Cortex of kidney (tissue), 1 donor: ENCODE measurements at places on chromosomes 2 and 18.

GRCh38 chr2:128291161-128291843 is 27.4 kb downstream of the HS6ST1 start:
- DNase-seq = no peak

DNA sequence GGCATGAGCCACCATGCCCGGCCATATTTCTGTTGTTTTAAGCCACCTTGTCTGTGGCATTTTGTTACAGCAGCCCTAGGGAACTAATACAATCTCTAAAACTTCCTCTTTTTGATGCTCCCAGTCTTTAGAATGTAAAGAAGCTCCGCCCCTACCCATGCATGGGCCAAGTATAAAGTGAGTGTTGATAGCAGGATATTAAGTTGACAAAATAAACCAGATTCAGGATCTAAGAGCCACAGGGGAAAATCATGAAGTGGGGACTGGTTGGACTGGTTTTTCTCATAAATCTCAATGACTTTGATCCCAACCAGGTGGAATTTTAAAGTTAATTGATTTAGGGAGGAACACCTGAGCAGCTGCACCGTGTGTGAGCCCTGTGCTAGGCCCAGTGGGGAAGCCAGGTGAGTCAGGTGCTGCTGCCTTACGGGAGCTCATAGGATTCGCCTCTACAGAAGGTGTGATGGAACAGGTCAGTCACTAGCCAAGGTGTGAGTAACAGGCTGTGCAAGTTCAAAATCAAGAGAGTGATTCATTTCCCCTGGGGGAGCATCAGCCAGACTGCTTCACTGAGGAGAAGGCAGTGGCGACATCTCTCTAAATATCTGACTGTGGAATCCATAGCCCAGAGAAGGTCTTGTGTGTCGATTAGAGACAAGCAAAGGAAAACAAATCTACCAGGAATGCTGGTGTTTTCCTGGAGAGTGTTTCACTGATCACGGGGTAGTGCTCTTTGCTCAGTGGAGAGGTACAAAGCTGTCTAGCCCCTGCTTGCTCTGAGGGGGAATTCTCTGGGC is 63.0 kb upstream of the MSH2 start:
- DNase-seq = no peak

DNA sequence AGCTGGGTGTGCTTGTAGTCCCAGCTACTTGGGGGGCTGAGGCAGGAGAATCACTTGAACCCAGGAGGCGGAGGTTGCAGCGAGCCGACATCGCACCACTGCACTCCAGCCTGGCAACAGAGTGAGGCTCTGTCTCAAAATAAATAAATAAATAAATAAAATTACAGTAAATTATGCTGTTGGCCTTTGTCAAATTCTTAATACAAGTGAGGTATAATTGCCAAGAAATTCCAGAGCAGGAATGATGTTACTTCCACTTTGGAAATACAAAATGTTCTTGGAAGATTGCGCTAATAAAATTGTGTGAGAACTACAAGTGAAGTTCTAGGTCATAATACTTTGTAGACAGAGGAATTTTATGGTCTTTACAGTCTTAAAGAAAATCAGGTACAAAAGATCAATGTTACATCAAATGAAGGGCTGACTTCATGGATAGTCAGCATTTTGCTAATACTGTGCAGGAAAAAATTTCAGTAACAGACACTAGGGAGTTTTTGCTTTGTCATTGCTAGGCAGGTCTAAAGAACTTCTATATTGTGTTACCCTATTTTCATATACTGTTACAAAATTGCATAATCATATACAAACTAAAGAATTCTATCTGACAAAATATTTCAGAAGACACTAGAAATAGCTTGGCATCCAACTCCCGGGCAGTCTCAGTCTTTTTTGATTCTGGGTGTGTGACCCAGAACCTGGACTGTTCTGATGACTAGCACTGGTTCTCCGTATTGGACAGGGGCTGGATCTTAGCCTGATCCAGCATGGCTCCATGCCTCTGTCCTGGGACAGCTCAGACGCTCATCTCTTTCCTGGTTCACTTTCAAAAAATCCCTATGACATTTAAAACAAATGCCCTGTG is 76.0 kb upstream of the STK17B start:
- DNase-seq = no peak

GRCh38 chr18:11842562-11842961 is 8.7 kb upstream of the CHMP1B start:
- no peak for DNase-seq

DNA sequence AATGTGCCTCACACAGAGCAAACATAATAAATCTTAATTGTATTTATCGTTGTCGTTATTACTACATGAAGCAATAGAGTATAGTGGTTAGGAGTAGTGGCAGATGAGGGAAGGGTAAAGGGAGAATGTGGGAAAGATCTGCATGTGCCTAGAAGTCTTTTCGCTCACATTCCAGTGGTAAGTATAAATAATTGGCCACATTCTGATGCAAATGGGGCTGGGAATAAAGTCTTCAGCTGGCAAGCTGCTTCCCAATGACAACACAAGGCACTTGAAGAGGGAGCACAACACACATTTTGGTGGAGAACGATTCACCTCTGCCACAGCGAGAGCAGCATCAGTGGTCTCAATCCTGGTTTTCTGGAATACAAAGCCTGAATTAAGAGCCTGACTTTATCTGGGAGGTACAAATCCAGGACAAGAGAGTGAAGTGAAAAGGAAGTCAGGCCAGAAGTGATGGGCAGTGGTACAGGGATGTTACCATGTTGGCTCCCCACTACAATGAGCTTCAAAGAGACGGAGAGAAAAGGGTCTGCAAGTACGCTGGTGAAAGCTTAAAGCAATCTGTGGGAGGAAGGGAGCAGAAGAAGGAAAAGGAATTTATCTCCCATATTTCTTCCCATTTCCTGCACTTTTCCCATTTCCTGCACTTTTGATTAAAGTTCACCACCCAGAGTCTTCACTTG is 112.3 kb downstream of the ARHGAP15 start:
- DNase-seq = no peak

DNA sequence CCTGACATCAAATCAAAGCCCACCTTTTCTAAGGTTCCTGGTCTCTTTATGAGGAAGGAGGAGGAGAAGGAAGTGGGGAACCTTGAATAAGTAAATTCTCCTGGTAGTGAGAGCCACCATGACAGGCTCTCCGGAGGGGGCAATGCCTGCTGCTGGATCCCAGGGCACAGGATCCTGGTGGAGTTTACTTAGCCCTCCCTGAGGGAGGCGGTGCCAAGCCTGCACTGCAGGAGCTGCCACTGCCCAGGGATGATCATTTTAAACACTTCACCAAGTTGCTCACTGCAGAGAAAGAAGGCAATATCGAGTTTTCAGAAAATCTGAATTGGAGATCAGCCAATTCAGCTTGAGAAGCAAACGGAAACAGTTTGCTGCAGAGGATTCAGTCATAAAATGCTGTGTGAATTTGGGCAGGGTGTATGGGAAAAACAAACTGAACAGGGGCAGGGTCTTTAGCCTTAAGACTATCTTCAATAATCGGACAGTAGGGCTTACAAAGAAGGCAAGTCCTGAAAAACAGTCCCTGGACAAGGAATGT is 200.7 kb downstream of the RAD51AP2 start:
- no peak for DNase-seq

GRCh38 chr2:45643095-45643494 is 8.4 kb upstream of the PRKCE start:
- no peak for DNase-seq

- no peak for DNase-seq
Measured at GRCh38 chr2:139079311-139079710, 299.1 kb upstream of the NXPH2 start.

DNA sequence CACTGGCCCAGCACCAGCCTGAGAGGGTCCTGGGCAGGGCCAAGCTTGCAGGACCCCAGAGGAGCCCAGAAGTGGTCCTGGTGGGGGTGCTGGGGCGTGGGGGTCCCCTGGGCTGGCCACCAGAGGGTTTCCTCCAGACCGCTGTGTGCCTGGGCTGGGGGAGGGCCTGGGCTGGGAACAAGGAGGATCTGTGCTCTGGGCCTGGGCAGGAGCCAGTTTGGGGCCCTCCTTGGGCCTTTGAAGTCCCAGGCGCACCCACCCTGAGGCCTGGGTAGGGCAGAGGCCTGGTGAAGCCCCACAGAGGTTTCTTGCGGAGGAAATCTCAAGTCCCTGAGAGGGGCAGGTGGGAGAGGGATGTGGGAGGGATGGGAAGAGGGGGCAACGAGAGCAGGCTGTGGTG is 63.4 kb upstream of the GPC1 start:
- DNase-seq = no peak

DNA sequence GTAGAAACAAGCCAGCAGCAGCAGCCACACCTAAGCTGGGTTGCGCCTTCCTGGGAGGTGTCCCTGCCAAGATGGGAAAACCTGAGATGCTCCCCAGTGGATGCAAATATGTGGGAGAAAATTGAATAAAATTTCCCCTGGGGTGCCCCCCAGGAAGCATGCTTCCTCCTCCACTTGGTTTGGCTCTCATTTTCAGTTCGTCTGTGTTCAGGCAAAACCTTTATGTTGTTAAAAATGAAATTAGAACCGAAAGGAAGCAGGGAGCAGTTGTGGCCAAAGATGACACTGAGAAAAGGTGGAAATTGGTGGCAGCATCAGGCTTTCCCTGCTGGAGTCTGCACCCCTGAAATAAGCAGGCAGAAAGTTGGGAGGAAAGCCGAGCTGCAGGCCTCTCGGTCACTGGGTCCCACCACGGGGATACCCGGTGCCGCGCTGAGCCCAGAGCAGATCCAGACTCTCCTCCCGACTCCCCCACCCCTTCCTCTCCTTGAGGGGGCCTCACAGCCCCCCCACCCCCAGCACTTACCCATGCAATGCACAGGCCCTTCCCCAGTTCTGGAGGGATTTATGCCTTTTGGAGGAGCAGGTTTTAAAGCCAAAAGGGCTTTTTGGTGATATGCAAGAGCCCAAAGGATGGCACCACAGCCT is 267.7 kb upstream of the SPRED2 start:
- DNase-seq = no peak

DNA sequence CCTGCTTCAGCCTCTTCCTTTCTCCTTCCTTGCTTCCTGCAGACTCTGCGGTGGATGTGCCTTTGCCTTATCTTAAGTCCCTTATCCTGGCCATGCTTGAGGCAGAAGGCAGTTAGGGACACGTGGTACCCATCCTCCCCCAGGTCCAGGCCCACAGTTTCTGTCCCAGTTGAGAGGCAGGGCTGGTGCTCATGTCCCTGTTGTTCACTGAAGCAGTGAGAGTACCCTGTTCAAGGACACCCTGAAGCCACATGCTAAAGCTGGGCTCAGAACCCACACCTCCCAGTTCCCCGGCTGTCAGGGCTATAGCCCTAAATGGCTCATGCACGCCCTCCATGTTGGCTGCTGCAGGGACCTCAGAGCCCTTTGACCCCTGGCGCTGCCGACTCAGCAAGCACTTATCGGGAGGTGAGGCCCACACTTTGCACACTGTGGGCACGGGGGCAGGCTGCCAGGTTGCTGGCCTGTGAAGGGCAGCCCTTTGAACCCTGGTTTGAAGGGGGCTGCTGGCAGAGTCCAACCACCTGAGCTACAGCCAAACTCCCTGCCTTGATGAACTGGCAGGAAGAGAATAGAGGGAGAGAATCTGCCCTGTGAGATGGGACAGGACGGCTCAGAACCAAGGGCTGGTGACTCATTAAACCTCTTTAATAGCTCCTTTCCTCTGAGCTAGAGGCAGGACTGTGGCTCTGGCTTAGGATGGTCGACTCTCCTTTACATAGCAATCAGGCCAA is 6.3 kb downstream of the KHK start:
- DNase-seq = no peak

GRCh38 chr18:78822949-78823285 is 156.7 kb upstream of the SALL3 start:
- no peak for DNase-seq

- DNase-seq = no peak
Measured at GRCh38 chr2:204871231-204871953, 326.1 kb downstream of the PARD3B start.

DNA sequence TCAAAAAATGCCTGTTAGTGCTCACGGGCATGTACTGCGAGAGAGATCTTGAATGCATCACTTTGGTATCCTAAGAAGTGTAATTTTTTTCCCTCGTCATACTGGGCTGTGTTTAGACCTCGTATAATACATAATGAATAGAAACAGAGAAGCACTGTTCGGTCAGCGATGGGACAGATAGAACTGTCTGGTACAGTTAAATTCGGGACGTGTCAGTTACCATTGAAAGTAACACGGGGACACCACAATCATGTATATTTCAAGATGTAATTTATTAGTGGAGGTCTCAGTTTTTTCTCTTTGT is 1.8 kb downstream of the PKP4 start:
- no peak for DNase-seq

GRCh38 chr2:218354045-218354444 is 2.6 kb upstream of the CATIP start:
- DNase-seq = no peak

DNA sequence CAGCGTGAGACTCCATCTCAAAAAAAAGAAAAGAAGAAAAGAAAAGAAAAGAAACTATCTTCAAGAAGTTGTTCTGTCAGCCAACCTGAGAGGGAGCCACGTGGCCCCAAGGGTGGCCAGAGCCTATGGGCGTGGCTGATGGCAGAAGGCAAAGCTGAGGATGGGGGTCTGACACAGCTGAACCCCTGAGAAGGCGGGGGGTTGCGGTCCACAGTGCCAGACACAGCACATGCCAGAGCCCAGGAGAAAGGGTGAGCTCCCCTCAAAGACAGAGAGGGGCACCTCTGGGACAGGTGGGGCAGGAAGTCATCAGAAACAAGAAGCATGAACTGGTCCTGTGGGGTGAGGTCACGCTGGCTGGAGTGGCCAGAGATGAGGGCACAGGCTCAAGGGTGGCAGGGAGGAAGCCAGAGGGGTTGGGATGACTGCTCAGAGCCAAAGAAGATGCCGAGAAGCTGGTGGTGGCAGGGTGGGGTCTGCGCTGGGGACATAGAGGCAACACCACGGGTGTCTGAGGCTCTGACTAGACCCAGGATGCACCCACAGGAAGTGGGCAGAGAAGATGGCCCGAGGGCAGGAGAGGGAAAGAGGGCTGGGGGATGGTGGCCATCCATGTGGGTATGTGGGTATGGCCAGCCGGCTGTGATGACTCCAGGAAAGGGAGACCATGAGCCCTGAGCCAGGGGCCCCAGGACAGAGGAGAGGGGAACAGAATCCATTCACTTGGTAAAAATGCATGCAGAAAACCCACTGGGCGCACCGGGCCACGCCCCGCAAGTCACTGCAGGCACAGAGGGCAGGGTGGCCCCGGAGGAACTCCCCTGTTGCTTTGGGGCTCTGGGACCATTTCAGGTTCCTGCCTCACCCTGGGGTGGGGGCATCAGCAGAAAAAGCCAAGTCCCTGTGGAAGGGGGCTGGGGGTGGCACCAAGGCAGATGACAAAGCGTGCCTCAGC is 8.4 kb downstream of the KIF1A start:
- no peak for DNase-seq

GRCh38 chr2:238431456-238431855 is 4.7 kb downstream of the ASB1 start:
- DNase-seq = no peak

GRCh38 chr2:211737282-211737681 is 801.3 kb downstream of the ERBB4 start:
- DNase-seq = no peak
